T-helper 2 cell treated with Interferon-gamma antibody and Interleukin-4, amounts not matched to agents 100 ng/mL and 5 ng/mL, for 36 hours (primary cell): ENCODE measurements at places on chromosomes 2 and 18. TPM values are rescaled to one million over a fixed set of nuclear protein-coding genes. Genes with fewer than 3 reads are reported as not detected.

The SIX2 gene
- not detected in 2 replicates for total RNA-seq

The SOX11 gene
- not detected in 2 replicates for total RNA-seq

The SPAG16 gene
- 10.0 and 11.0 TPM in 2 replicates for total RNA-seq

The RTP5 gene
- total RNA-seq, result 0.07 and 0.09 TPM in 2 replicates

The ASPRV1 gene
- 1.3 and 1.5 TPM in 2 replicates for total RNA-seq
